ENCODE measurements at places on chromosomes 12 and 14. TPM values are rescaled to one million over a fixed set of nuclear protein-coding genes. Genes with fewer than 3 reads are reported as not detected.

DNA sequence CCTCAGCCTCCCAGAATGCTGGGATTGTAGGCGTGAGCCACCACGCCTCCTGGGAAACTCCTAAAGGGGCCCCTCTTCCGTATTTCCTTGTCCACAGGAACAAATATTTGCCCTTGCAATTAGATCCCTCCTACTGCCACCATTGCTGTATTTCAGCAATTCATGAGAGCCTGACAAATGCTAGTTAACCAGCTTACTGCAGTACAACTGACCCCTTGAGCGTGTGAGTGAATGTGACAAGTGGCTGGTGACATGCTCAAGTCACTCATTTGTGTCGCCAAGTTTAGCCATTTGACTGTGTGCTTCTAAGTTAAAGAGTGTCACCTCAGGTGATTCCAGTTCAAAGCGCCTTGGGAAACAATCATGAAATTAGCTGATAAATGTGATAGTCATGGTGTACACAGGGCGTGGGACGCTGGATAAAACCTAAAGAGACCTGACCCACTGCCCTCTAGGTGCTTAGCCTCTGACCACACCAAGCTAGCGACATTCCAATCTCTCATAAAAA is 56.1 kb upstream of the MAP1LC3B2 start:
- no peak overlapping the region for H3K27ac ChIP-seq
- no peak for DNase-seq
- H3K4me1 ChIP-seq, result no peaks in the 10 kb centered on the region
- H3K36me3 ChIP-seq, result no peaks in the 10 kb centered on the region

Gene MOK
- 7.0 TPM for total RNA-seq

DNA sequence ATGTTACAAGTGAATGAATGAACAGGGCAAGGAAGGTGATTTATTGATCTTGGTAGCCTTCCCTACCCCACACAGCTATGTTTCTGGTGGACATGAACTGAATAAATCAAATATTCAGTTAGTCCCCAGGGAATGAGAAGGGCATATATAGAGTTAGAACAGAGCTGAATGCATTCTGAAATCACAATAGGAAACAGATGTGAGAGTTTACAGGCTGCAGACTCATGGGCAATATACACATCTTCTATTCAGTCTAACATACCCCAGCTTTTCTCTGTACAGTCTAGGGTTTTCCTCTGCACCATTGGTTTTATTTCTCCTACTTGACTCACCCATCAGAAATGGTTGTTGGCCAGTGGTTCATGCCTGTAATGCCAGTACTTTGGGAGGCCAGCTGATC is 7.3 kb upstream of the STX2 start:
- no peak for DNase-seq
- H3K27me3 ChIP-seq, result peaks cover 3% of the 10 kb centered on the region

DNA sequence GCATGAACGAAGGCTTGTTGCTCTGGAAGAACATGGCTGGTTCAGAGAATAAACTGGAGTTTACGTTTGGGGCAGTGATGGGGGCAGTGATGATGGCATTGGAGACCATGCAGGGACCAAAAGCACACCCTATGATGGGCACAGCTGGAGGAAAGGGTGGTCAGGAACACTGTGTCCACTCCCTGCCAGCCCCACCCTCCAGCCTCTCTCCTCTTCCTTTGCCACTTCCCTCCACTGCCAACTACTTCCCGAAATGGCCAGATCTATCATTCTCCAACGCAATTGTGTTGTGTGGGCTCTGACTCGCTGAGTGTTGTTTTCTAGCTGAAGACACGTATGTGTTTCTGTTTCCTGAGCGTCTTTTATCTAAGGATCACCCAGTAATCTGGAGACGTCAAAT is 39.3 kb upstream of the GSG1 start:
- no peak overlapping the region for H3K4me3 ChIP-seq
- H3K4me1 ChIP-seq, result peaks cover 13% of the 10 kb centered on the region
- H3K27ac ChIP-seq, result no peak overlapping the region
- H3K27me3 ChIP-seq, result peaks cover 4% of the 10 kb centered on the region

GRCh38 chr12:11768233-11768965 is 118.9 kb downstream of the ETV6 start:
- peak overlapping the region; percentile 30 for H3K27ac ChIP-seq

DNA sequence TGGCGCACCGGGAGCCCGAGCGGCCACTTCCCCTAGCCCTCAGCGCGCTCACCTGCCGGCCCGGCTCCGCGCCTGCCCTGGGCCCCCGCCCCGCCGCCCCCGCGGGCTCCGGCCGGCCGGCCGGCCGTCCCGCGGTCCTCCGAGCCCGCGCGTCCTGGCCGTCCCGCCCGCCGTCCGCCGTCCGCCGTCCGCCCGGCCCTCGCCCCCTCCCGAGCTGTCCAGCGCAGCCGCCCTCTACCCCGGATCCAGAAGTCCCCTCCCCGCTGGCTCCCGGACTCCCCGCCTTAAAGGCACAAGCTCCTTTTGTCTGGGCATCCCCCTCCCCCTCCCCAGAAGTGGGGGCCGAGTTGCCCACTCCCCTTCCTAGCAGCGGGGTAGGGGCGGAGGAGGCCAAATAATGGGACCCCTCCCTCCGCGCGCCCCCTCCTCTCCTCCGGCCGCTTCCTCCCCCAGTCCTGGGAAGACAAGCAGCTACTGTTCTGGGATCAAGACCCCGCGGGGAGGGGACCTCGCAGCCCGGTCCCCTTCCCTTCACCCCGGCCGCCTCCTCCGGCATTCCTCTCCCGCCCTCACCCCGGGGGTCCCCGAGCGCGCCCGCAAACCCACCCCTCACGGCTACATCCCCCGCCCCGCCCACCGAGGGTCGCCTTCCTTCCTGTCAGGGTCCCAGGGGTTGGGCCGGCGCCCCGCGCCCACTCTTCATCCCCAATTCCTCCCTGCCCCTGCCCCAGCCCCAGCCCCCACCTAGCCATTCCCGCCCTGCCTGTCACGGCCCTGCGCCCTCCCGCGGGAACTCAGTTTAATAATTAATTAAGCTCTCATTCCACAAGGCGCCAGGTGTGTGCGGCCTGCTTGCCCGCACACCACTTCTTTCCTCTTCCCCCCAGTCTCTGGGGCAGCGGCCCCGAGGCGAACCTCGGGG is at the start of gene ADCY6:
Gene ADCY6, minus strand, starts transcription at position 236 of the 922 bp plus-strand sequence. CDS start 5,655 bp downstream, outside the sequence.
- H3K27me3 ChIP-seq, result peaks cover 50% of the 10 kb centered on the region
- no peak within 1 kb of the TSS for H3K27ac ChIP-seq
- peak within 1 kb of the TSS; percentile 58 for H3K4me3 ChIP-seq
